ENCODE measurements at places on chromosomes 7 and 10.

- DNase-seq = peak; percentile 18
Observed at GRCh38 chr10:75926763-75927162, 495.3 kb downstream of the LRMDA start.

GRCh38 chr10:128377988-128378387, 251.8 kb upstream of the MKI67 start:
- no peak for DNase-seq

- no peak for DNase-seq
Observed at GRCh38 chr7:132455378-132455777, 120.9 kb downstream of the PLXNA4 start.

DNA sequence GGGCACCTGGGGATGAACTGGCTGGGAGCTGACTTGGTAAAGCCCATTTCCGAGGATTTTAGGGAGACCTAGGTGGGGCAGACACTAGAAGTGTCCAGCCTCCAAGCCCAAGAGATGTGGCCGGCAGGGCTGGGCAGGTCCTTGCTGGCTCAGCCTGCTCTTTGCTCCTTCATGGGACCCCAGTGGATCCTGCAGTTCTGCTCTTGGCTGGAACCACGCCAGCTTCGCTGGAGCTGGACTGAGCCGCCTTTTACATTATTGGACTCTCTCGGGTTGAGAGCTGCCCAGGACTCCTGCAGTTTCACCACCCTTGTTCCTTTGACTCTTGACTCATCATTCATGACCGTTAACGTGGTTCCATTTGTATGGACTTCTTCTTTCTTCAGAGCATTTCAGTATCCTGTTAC, 5.7 kb downstream of the PPIF start:
- no peak for DNase-seq

DNA sequence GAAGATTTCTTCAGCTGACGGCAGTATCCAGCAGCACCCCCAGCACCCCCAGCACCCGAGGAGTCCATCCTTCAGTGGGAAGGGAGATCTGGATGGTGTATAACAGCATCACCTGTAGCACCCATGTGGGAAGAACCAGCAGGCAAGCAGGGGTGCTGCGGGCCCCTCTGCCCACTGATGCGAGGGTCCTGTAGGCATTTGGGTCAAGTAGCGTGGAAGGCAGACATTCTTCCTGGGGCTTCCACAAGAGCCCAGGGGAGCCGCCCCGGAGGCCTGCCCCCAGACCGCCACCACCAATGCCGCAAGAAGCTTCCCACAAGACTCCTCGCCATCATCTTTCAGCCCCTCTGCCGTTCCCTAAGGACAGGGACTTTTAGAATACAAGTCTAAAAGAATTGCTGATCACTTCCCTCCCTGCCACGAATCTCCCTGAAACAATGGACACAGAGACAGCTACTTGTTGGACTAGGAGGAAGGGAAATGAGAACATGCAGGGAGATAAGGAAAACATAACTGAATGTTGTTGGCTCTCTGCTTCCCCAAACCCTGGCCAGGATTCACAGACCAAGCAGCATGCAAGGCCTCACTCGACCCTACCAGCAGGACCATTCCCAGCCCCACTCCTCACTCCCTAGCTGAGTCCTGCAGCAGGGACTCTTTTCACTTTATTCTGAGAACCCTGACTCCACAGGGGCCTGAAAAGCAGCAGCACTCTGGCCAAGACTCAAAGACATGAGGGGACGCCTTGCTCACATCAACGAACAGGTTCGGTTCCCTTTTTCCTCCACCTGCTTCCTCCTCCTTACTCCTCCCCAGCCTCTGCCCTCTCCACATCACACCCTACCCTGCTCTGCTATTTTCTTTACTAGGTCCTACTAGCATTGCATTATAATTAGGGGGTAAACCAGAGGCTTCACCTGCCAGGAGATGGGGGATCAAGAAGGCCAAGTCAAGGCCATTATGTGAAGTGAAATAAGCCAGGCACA, 164.5 kb downstream of the HERPUD2 start:
- DNase-seq = no peak

Measured in LHCN-M2 (cell line).